ENCODE measurements at places on chromosomes 1 and 21.

DNA sequence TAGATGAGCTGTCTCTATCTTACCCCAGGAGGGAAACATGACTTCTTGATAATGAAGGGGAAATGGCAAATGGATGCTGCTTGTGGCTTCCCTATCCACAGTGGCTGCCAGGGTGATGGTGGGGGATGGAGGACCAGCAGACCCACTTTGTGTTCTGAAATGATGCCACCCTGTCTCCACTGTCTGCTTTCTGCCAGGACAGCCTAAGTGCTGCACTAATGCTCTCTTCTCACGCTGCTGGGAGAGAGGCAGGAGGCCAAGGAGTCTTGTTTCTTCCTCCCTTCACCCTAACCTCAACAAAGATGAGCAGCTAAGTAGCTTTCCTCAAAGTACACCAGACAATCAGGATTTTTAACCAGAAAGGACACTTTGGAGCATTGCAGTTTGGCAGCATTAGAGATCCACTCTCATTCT, 36.6 kb downstream of the XCL1 start:
- DNase-seq = no peak

GRCh38 chr1:94032637-94033036, 88.3 kb downstream of the ABCA4 start:
- no peak for DNase-seq

DNA sequence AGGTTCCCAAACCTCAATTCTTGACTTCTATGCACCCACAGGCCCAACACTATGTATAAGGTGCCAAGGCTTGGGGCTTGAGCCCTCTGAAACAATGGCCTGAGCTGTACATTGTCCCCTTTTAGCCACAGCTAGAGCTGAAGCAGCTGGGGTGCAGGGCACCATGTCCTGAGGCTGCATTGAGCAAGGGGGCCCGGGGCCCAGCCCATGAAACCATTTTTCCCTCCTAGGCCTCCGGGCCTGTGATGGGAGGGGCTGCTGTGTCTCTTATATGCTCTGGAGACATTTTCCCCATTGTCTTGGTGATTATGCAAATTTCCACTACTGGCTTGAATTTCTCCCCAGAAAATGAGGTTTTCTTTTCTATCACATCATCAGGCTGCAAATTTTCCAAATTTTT, 155.5 kb downstream of the FASLG start:
- DNase-seq = no peak

DNA sequence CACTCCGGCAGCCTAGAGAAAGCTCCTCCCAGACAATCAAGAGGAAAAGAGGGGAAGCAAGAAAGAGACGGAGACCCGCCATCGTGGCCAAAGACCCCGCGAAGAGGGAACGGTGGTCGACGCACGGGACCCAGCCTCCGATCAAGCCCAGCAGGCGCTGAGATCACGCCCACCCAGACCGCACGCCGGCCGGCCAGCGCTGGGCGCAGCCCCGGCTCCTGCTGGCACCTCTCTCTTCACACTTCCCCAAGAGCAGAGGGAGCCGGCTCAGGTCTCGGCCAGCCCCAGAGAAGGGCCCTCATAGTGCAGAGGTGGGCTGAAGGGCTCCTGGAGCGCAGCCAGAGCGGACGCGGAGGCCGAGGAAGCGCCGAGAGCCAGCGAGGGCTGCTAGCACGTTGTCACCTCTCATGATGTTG, 918.4 kb upstream of the ADAMTS5 start:
- DNase-seq = no peak

GRCh38 chr21:45276596-45276995, 11.1 kb downstream of the POFUT2 start:
- no peak for DNase-seq

GRCh38 chr1:38789498-38790169, 69.9 kb downstream of the RRAGC start:
- no peak for DNase-seq

GRCh38 chr1:244089561-244089960, 38.5 kb downstream of the ZBTB18 start:
- DNase-seq = no peak

GRCh38 chr1:225933072-225933471, 7.9 kb downstream of the LEFTY2 start:
- no peak for DNase-seq

DNA sequence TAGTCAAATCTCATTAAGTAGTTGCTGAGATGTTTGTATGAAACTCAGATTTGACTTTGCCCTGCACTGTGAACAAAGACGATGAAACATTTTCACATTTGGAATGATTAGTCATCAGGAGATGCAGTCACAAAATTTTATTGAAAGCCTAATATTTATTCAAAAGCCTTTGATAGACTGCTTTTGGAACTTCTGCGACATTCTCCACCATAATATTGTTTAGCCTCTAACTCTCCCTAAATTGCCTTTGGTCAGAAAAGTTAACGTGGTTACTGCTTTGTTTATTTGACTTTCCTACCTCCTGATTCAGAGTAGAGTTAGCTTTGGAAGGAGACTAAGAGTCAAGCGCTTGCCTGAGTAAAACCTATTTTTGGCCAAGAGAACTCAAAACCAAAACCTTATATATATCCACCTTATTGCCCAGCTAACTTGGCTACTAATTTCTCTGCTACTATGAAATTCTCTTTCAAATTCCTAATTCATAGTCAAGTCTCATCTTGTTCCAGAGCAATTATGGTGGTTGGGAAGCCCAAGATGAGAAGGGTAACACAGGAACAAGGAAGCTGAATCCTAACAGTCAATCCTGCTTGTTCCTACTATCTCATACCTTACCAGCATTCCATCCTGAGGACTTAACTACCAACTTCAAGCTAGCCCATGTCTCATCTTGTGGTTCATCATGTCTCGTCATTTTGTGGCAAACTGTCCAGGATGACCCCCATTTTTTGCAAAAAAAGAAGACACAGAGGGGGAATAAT, 429.6 kb downstream of the USP25 start:
- DNase-seq = no peak

- DNase-seq = no peak
These were observed 58.5 kb upstream of the IVNS1ABP start for GRCh38 chr1:185375583-185375982.

DNA sequence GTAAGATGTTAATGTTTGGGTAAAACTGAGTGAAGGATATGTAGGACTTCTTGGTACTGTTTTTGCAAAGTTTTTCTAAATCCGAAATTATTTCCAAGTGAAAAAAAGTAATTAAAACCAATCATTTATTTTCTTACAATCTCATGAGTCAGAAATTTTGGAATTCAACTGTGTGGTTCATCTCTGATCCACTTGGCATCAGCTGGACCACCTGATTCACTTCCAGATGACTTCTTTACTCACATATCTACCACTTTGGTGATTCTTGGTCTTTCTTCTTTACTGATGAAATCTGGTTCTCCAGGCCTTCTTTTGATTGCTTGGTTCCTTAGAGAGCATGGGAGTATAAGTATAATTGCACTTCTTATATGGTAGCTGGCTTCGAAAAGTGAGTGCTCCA, 254.9 kb upstream of the CACYBP start:
- no peak for DNase-seq

DNA sequence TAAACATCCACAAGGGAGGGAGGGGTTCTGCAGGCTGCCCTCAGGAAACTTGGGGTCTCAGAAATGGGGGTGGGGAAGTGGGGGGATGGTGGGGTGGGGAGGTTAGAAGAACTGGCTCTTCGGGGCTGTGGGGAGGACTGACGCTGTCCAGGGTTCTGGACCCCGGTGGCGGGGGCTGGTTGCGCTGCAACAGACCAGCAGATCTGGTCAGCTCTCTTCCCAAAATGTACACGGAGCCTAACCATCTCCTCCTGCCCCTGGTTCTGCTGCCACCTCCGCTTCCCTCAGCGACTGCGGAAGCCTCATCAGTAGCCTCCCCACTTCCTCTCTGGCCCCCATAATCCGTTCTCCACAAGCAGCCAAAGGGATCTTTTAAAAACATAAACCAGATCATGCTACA, 29.3 kb upstream of the C1QA start:
- DNase-seq = peak; percentile 57

Data from GM23338 (cell line).